Left renal cortex interstitium (tissue), 4 donors: ENCODE measurements at places on chromosomes 5 and 9.

GRCh38 chr5:67353500-67354450 is 157.2 kb upstream of the CD180 start:
- no peak for DNase-seq

GRCh38 chr9:124708633-124709291 is 62.3 kb downstream of the NR6A1 start:
- DNase-seq = no peak

DNA sequence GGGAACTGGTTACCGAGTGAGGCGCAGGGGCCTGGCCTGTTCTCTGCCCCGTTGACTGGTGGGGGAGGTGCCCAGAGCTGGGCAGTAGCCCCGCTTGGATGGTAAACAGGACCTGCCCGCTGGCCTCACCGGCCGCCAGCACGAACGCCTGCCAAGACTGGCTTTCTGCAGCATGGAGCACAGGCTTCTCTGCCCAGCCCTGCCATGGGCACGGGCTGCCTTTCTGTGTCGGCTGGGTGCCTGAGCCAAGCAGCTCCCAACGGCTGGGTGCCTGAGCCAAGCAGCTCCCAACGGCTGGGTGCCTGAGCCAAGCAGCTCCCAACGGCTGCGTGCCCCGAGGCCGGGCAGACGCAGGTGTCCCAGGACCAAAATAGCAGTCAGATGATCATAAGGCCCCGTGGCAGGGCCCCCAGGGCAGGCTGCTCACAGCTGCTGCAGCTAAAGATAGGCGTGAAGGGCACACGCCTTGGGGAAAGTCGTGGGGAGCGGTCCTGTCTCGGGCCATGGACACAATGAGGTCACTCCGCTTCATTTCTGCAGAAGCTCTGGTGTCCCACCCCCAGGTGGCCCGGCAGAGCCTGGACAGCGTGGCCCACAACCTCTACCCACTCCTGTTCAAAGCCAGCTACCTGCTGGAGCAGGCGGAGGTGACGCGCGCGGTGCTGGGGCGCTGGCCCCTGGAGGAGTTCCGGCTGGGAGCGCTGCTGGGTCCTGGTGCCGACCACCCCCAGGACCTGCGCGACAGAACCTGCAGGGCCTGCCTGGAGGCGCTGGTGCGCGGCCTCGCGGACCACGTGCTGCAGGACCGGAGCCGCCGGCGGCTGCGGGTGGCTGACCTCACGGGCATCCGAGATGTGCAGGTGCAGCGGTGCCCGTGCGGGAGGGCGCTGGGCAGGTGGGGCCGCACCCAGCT is at the start of gene LRRC14B:
Gene LRRC14B, plus strand, starts transcription at position 460 of the 913 bp plus-strand sequence. Its CDS starts 44 bp downstream, at position 504.
- DNase-seq = no peak

DNA sequence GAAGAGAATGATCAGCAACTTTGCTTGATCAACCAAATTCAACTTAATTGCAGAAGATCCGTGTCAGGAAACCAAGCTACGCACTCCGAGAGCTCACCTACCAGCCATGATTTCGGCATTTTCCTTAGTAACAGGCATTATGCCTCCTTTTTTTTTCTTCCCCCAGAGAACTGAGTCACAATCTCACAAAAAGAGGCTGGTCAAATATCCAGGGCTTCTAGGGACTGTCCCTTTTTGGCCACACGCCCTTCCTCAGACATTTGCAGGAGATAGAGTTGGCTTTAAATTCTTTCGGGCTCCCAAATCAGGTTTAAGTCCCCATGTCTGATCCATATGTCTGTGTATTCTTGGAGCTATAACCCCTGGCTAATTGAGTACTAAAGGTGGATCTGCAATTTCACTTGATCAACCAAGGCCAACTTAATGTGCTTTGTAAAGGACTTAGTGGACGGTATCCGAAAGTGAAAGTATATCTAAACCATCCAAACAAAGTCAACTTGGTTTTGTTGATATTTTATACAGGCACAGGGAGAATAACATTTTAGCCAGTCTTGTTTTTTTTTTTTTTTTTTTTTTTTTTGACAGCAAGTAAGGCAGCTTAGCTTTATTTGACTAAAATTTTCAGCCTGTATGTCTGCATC is 100.8 kb upstream of the TBCA start:
- no peak for DNase-seq

GRCh38 chr5:31106691-31107090 is 86.8 kb upstream of the CDH6 start:
- DNase-seq = no peak

DNA sequence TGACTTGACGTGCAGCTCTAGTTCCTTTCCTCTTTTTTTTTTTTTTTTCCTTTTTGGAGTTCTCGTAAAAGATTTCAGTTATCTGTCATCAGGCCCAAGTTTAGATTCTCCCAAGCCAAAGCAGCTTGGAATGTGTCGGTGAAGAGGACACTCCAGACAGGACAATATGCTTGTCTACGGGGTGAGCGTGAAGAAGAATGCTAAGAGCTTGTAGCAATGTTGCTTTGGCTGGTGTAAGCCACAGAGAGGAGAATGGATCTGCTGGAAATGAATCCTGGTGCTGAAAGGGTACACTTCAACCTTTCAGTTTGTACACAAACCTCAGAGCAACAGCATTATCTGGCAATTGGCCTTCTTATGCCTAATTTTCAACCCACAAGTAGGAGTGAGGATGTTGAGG is 92.4 kb downstream of the ISL1 start:
- no peak for DNase-seq

GRCh38 chr9:94002316-94003140 is 47.4 kb upstream of the BARX1 start:
- DNase-seq = no peak

- no peak for DNase-seq
Observed at GRCh38 chr5:134439210-134439654, 27.6 kb upstream of the CDKN2AIPNL start.
